IMR-90 (cell line): ENCODE measurements at places on chromosomes 2 and 18. TPM values are rescaled to one million over a fixed set of nuclear protein-coding genes. Genes with fewer than 3 reads are reported as not detected.

APOB gene
- total RNA-seq: under 0.01 TPM in 2 replicates

SERPINB10 gene
- total RNA-seq: not detected in 2 replicates

QPCT gene
- total RNA-seq: 2.2 TPM in 2 replicates

OTOS gene
- not detected in 2 replicates for total RNA-seq

DHRS9 gene
- total RNA-seq: not detected in 2 replicates

REG3A gene
- total RNA-seq: not detected in 2 replicates

PXDN gene
- total RNA-seq: 148 and 153 TPM in 2 replicates

GPBAR1 gene
- under 0.01 TPM in 1 of 2 replicates, not detected in the other for total RNA-seq

TMEFF2 gene
- 1.3 and 1.4 TPM in 2 replicates for total RNA-seq

CREG2 gene
- not detected in 2 replicates for total RNA-seq

VIT gene
- total RNA-seq: under 0.01 TPM in 1 of 2 replicates, not detected in the other

RHOB gene
- total RNA-seq: 112 and 151 TPM in 2 replicates

PLA2R1 gene
- total RNA-seq: 0.28 and 0.54 TPM in 2 replicates

GPAT2 gene
- 0.28 and 0.36 TPM in 2 replicates for total RNA-seq

ADAM17 gene
- total RNA-seq: 34.4 and 46.4 TPM in 2 replicates
